ENCODE measurements at places on chromosomes 6 and 20. TPM values are rescaled to one million over a fixed set of nuclear protein-coding genes. Genes with fewer than 3 reads are reported as not detected.

CLPSL2 gene
- not detected for total RNA-seq

DNA sequence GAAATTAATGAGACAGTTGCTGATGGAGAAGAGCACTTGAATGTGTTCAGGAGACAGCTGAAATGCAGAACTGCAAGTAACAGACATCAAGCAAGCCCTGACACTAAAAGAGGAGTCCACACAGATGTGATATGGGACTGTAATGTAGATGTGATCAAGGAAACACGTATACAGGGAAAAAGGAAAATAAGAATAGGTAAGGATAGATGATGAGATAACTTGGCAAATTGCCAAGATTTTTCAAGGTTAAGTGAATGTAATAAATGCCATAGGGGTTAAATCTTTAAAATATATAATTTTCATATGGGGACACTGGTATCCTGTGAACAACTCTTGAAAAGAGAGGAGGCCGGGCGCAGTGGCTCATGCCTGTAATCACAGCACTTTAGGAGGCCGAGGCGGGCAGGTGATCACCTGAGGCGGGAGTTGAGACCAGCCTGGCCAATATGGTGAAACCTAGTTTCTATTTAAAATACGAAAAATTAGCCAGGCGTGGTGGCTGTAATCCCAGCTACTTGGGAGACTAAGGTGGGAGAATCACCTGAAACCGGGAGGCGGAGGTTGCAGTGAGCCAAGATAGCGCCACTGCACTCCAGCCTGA lies 7.2 kb upstream of the SNX14 start:
- no peak for DNase-seq
- no peak overlapping the region for H3K4me3 ChIP-seq
- no peaks in the 10 kb centered on the region for H3K4me1 ChIP-seq
- H3K27ac ChIP-seq = no peak overlapping the region
- no peaks in the 10 kb centered on the region for H3K27me3 ChIP-seq

- H3K4me1 ChIP-seq = no peaks in the 10 kb centered on the region
- no peak for DNase-seq
- H3K4me3 ChIP-seq = no peak overlapping the region
- no peaks in the 10 kb centered on the region for H3K27me3 ChIP-seq
- H3K27ac ChIP-seq = no peak overlapping the region
These were observed 91.1 kb downstream of the ASXL1 start for GRCh38 chr20:32449057-32449889.

- H3K36me3 ChIP-seq = no peaks in the 10 kb centered on the region
- no peaks in the 10 kb centered on the region for H3K27me3 ChIP-seq
- no peak overlapping the region for H3K4me3 ChIP-seq
- peak overlapping the region; percentile 77 for H3K27ac ChIP-seq
- H3K4me1 ChIP-seq = no peaks in the 10 kb centered on the region
These were observed 58.4 kb downstream of the HIVEP2 start for GRCh38 chr6:142886431-142887170.

DNA sequence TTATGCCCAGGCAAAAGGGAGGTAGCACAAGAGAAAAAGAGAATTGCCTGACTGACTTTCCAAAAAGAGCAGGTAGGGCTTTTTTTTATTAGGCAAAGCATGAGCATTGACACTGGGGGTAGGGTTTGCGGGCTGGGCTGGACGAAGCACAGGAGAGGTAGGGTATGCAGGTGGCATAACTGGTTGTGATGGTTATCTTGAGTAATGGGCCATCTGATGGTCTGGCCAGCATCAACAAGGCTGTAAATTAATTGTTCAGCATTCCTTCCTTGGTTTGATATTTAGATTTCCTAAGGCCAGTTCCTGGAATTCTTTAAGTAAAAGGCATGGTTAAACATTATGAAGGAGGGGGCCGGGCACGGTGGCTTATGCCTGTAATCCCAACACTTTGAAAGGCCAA lies 13.9 kb upstream of the BFSP1 start:
- H3K27me3 ChIP-seq = no peaks in the 10 kb centered on the region
- no peak overlapping the region for H3K4me3 ChIP-seq
- H3K27ac ChIP-seq = no peak overlapping the region
- H3K4me1 ChIP-seq = peaks cover 12% of the 10 kb centered on the region
